ENCODE measurements at places on chromosomes 6 and 20. TPM values are rescaled to one million over a fixed set of nuclear protein-coding genes. Genes with fewer than 3 reads are reported as not detected.

Gene NKX2-2
- not detected for total RNA-seq

Gene IMPG1
- not detected for total RNA-seq

Gene MED20
- 18.6 TPM for total RNA-seq

Gene NKAPL
- not detected for total RNA-seq

Gene MAP7
- total RNA-seq: 2.3 TPM

Gene NHLRC1
- total RNA-seq: not detected

Gene DSN1
- total RNA-seq: 33.5 TPM

Gene ABHD16B
- not detected for total RNA-seq
